ENCODE measurements at places on chromosomes 5 and 9.

DNA sequence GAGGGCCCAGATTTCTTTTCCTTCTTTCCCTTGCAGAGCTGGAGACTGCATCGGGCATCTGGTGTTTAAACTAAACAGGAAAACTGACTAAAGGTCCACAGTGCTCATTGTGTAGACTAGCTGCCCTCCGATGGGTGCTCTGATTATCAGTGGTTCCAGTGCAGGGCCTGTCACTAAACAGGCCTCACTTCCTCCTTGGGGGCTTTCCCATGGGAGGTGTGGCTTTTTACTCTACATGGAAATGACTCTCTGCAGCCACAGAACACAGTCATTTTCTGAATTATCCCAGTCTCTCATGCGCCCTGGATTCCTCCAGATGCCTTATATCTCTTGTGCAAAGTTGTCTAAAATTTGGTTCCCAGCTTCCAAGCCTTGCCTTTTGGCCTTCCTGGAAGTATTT, 199.2 kb downstream of the TRIO start:
- DNase-seq, result no peak

DNA sequence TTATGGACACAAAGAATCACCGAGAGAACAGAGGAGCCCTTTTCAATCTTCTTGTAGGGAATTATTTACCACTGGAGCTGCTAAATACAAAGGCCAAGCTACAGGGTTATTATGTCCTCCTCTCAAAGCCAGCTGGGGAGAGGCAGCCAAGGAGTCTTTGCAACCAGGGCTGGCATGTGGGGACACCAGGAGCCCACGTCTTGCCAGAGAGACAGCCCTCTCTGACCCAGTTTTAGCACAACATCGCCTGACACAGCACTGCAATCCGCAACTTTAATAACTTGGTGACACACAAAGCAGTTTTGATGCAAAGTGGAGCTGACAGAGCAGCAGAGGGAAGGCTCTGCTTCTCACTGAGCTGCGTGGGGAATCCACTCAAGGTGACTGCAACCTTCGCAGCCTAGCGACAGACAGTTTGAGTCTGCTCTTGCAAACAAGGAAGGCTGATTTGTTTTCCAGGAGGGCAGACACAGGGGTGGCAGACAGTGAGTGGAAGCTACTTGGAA, 33.6 kb downstream of the TLR4 start:
- no peak for DNase-seq

GRCh38 chr9:1219284-1219683, 169.1 kb downstream of the DMRT2 start:
- no peak for DNase-seq

- DNase-seq, result no peak
Observed at GRCh38 chr9:100346836-100347235, 5.9 kb downstream of the TEX10 start.

DNA sequence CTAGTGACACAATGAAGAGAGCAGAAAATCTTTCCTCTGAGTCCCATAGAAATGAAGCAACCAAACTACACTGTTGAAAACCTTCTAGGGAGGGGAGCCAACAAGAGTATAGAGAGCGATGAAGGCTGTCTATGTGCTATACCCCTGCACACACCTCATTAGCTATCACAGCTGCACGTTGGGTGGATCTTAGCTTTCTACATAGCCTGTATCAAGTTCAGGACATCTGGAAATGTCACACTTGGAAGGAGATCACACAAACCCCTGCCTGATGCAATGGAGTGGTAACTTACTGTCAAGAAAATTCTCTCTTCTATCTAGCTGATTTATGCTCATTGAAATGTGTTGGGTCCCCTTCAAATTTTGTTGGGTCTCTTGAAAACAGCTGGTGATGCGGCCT, 127.0 kb upstream of the NTRK2 start:
- no peak for DNase-seq

DNA sequence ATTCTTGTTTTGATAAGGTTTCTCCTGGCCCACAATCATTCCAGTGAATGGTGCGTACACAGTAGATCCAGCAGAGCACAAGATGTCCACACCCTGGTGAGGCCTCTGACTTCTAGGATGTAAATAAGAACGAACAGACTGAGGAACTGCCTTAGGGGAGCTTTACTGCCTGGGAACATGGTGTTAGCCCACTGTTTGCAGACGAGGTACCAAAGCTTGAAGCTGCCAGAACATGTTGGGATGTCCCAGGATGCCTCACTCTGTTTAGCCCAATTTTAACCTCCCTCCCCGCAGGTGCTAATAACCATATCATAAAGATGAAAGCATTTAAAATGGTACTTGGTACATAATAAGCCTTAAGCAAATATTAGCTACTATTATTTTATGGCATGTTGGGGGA, 3.5 kb downstream of the LECT2 start:
- no peak for DNase-seq

DNA sequence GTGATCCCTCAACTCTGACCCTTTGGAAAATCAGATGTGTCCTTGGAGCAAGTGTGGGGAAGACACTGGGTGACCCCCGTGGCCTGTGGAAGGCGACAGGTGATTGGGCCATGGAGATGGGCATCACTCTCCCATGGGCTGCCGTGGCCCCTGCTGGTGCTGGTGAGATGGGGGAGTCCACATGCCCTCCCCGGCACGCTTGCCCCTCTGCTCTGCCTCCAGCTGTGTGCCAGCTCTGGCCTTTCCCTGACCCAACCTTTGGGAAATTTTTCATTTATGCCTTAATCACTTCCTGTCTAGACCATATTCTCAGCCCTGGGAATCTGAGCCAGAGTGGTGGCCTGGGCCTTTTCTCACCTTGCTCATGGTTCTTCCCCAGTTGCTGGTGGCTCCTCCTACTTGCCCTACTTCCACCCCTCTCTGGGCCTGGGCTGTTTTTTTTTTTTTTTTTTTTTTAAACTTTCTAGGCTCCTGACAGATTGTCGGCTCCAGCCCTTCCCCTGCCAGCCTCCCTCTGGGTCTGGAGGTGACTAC, 56.6 kb downstream of the RGS3 start:
- peak; percentile 30 for DNase-seq

DNA sequence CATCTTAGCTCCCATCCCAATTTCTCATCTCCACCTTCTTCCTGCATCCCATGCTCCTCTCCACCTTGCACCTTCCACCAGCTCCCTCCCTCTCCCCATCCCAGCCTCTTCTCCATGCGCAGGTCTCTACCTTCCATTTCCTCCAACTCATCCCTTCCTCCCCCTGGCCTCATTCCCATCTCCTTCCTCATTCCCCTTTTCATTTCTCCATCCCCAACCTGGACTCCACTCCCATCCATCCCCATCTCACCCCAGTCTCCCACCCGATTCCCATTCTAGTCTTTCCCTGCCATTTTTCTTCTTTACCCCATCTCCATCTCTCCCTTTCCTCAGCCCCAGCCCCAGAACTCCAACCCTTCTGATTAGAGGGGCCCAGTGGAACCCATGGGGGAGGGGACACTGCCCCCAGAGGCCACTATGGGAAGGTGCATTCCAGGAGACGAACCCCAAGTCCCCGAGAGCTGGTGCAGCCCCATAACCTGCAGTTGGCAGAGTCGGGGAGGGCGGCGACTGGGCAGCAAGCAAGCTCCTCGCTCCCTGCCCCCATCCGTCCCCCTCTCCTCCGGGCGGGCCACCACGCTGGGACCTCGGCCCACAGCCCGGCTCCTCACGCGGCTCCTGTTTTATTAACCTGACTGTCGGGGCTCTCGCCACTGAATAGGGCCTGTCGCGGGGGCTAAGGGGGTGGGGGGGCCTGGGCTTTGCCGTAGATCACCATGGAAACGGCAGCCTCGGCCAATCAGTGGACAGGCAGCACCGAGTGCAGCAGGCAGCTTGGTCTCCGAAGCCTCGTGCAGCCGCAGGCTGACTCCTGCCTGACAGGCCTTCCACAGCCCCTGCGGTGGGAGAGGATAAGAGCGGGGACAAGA, 66.7 kb downstream of the PCDH1 start:
- no peak for DNase-seq

DNA sequence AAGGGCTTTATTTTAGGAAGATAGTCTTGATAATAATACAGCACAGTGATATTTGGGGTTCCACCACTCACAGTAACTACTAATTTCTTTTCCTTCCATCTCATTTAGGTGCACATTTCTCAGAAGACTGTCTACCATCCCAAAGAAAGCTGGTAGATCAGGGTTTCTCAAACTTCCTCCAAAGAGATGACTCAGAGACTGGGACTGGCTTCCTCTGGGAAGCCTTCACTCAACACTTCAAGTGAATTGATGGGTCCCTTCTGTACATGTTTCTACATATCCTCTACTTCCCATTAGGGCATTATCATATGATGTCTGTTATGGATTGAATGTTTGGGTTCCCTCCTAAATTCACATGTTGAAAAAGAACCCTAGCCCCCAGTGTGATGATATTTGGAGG, 138.5 kb downstream of the SPOCK1 start:
- no peak for DNase-seq

GRCh38 chr5:132011622-132012343, at the start of gene ACSL6:
TSS of gene ACSL6 (minus strand) at chr5:132011658. CDS start at chr5:132011553, 105 bp downstream.
- DNase-seq, result no peak

DNA sequence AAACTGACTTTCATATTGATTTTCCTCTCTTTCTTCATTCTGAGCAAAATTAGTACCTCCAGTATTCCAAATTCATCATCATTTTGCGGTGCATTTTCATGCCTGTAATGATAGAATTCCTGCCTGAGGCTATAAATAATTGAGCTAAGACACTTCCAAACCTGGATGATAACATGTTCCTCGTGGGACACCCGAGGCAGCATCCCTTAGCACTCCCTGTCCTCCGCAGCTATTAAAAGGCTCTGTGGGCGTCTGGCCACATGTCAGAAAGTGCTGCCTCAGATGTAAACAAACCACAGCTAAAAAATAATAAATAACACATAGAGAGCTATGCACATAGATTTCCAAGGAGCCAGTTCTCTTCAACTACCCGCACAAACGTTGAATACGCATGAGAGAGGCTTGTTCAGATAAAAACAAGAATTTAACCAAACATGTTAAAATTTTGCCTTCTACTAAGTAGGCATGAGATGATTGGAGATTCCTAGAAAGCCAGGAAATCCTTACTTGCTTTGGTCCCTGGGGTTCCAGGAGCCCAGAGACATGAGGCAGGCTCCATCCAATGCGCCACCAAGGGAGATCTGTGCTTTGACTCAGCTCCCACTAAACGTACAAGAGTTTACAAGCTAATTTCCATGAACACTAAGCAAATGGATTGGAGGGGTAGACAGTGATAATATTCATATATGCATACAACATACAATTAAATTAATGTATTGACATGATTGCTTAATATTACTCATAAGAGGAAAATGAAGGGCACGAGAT, 82.7 kb downstream of the SHC3 start:
- no peak for DNase-seq

GRCh38 chr9:12640016-12640587, 53.1 kb upstream of the TYRP1 start:
- no peak for DNase-seq

DNA sequence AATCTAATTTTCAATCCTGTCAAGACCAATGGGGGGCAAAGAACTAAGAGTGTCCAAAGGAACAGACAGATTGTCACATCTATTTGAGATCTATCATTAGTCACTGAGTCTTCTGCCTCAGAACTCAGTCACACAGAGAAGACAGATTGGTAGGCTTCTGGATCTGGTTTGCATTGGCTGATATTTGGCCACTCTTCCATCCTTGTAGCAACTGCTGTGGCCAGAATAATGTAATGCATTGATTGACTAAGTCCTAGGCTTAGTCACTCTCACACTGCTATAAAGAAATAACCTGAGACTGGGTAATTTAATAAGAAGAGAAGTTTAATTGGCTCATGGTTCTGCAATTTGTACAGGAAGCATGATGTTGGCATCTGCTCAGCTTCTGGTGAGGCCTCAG, 458.5 kb downstream of the ACTL7B start:
- no peak for DNase-seq

DNA sequence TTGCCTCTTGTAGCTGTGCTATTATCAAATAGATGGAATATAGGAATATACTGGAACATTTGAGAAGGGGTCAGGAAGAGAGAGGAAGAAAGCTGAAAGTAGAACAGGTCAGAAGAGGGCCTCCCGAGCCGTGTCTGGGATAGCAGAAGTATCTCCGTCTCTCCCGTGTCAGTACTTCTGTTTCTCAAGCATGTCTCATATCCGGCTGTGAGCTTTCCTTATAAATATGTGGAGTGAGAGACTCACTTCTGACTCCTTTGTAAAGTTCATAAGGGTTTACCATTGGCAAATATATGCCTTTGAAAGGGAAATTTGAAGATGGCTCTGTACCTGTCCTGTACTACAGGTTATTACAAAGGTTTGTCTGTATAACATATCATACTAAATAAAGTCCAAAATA, 50.3 kb downstream of the MOCS2 start:
- DNase-seq, result no peak

DNA sequence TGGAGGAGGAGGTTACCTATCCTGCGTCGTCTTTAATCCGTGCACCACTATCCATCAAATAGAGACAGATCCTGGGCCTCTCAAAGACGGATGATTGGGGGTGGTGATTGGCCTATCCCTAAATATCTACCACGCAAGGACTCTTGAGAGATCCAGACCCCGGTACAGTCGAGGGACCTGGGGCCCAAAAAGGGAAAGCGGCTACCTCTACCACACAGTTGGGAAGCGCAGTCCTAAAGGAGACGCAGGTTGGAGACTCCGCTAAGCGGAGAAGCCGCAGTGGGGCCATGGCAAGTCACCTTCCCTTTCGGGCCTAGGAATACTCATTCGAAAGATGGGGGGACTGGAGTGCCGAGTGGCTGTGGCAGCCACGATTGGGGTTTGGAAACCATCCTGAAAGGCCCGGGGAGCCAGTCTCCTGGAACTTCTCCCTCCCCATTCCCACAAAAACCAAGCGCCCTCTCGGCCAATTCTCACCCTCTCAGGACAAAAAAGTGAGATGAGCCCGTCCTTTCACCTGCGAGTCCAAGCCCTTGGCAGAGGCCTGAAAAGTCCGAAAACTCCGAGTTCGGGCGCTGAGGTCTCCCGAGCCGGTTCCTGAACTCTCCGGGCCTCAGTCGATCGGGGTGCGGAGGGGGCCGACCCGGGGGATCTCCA, 499 bp upstream of the FOXE1 start:
- no peak for DNase-seq

Measured in activated T-helper 1 cell treated with anti-CD3 and anti-CD28 coated beads, Interleukin-2, amount 50 U/mL, for 16 hours (primary cell).